ENCODE measurements at places on chromosomes 4 and X.

DNA sequence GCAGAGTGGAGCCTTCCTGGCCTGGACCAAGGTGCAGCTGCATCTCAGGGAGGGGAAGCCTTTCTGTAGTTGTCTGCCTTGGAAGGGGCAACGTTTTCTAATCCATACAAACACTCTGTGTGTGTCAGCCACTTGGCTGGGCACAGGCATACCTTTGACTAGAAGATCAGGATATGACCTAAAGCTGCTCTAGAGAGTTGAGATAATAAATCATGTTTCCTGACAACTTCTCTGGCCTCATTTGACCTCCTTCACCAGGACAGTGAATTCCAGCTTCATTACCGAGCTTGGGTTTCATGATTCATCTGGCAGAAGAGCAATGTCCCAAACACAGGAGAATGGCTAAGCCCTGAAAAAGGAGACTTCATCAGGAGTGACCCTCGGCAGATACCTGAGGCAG is 89.6 kb upstream of the KIT start:
- no peak for DNase-seq

- DNase-seq: no peak
Measured at GRCh38 chr4:1569461-1570151, 114.5 kb downstream of the FAM53A start.

- no peak for DNase-seq
Measured at GRCh38 chr4:152164561-152164960, 371.3 kb downstream of the FBXW7 start.

- DNase-seq: no peak
Measured at GRCh38 chr4:18815081-18815778, 793.7 kb upstream of the LCORL start.

DNA sequence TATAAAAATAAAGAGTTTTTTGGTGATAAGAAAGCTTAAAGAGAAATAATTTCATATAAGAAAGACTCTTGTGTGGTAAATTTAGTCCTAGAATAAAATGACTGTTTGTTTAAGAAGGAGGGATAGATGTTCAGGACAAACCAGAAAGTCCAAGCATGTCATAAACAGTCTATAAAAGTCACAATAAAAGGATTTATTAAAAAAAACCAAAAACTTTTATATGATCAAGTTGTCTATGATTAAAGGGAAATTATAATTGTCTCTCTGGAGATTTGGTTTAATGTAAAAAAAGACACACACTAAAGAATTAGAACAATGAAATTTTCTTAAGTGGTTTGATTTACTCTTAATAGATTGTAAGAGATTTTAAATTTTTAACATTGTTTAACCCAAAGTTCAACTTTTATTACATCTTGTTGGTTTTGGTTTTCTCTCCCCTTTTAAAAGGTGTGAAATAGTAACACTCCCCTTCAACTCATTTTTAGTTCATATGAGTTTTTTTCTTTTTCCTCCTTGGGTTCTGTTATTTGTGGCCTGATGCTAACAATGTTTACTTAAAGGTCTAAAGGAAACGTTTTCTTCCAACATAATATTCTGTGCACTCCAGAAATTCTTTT is 89.7 kb downstream of the PDHA2 start:
- no peak for DNase-seq

- DNase-seq: peak; percentile 53
Measured at GRCh38 chr4:185470501-185471195, 885 bp downstream of the CCDC110 start.

- DNase-seq: no peak
Measured at GRCh38 chr4:174260099-174260498, 23.4 kb downstream of the FBXO8 start.

DNA sequence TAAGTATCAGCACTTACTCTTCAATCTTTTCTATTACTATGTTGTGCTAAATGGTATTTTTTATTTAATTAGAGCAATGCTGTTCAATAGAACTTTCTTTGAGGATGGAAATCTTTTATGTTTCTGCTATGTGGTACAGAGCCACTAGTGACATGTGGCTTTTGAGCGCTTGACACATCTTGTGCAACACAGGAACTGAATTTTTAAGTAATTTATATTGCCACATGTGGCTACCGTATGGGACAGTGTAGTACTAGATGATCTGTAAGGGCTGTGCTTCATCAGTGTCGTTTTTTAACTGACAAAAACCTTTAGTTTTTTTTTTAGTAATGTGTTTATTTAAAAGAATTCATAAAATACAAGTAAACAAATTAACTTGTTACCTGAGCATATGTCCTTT is 22.4 kb downstream of the HPRT1 start:
- no peak for DNase-seq

DNA sequence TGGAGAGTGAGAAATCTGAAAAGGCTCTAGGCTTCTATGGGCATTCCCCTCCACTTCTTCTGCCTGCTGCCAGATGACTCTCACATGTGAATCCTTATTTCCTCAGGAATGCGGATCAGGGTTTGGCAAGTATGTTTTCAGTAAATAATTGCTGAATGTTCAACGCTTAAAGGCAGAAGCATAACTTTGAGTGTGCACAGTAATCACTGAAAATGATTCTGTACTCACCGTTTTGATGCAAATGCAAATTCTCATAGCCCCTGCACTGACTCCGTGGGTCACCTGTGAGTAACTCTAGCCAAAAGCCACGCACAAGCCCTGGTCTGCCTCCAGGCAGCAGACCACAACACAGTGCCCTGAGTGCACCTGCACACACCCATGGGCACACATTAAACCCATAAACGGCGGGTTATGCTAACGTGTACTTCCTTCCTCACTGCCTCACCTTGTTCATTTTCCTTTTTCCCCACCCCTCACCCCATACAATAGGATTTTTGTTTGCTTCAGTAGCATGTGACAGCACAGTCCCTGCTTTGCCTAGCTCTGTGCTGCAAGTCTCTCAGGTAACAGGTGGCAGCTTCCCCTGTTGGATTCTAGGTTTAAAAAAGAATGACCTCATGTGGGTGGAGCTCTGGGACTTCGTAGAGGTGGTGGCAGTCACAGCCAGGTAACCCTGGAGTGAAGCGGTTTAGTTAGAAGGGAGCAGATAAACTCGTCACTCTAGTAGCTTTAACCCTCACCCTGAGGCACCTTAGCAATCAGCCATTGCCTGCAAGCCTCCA is at the start of gene ARHGEF38:
Gene ARHGEF38 (plus strand): TSS at position 656 of the 782 bp plus-strand sequence. CDS start 146 bp downstream, outside the sequence.
- peak; percentile 79 for DNase-seq

DNA sequence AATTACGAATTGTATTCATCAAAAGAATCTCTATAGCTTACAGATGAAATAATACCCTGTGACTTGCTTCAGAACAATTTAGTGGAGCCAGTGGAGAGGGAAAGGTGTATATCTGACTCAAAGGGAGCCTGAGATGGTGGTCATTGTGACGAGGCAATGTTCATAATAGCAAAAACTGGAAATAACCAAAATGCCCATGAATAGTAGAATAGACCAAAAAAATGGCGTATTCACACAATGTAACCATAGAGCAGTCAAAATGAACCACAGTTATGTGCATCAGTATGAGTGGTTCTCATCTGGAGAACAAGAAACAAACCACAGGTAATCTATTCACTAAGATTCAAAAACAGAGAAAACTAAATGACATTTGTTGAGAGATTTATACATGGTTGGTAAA is 125.3 kb upstream of the CLNK start:
- DNase-seq: no peak

GRCh38 chr4:133513901-133514300 is 364.8 kb downstream of the PCDH10 start:
- no peak for DNase-seq

DNA sequence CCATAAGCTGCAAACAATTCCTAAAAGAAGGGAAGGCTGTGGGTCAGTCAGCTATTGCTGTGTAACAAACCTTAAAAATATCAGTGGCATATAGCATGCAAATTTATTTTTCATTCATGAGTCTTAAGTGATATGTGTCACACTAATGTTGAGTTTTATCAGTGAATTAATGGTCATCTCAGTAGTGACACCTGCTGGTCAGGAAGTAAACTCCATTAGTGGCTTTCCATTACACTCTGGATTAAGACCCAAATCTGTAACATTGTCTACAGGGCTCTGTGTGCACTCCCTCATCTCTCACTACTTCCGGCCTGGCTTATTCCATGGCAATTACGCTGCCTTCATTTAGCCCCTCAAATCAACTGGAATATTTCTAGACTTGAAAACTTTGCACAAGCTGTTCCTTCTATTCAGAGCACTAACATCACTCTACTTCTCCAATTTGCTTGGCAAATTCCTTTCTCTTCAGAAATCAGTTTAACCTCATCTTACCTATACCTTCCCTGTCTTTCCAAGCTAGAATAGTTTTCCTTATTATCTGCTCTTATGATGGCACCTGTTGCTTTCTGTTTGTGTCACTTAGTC is 217.3 kb upstream of the TAPT1 start:
- DNase-seq: no peak

GRCh38 chr4:89257376-89257775 is 50.2 kb downstream of the GPRIN3 start:
- no peak for DNase-seq

- no peak for DNase-seq
Measured at GRCh38 chrX:23802431-23802830, 19.5 kb downstream of the SAT1 start.

- DNase-seq: peak; percentile 34
Measured at GRCh38 chr4:88457307-88458103, 586 bp downstream of the HERC5 start.

- no peak for DNase-seq
Measured at GRCh38 chr4:128228845-128229795, 58.5 kb downstream of the PGRMC2 start.

DNA sequence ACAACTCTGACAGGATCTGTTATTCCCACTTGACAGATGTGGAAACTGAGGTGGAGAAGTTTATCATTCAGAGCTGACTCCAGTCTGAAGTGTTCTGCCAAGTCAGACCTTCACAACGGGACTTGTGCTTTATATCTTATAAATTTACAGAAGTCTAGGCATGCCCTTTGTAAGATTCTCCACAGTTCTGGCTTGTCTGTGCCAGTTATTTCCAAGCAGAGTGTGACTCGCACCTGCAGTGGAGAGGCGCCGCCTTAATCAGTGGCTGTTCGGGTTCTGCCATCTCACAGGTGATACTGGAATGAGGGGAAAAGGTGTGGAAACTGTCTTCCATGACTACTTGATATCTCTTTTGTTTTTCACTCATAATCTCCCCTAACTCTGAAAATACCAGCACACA is 63.2 kb downstream of the CPEB2 start:
- DNase-seq: no peak

GRCh38 chr4:102696758-102697157 is 64.0 kb downstream of the MANBA start:
- no peak for DNase-seq
